Activated naive CD4-positive, alpha-beta T cell treated with Interleukin-2 at 50 U/mL for 16 hours (primary cell): ENCODE measurements at places on chromosomes 1 and 21.

GRCh38 chr1:172845371-172845770 is 186.5 kb downstream of the FASLG start:
- peak; percentile 75 for DNase-seq

DNA sequence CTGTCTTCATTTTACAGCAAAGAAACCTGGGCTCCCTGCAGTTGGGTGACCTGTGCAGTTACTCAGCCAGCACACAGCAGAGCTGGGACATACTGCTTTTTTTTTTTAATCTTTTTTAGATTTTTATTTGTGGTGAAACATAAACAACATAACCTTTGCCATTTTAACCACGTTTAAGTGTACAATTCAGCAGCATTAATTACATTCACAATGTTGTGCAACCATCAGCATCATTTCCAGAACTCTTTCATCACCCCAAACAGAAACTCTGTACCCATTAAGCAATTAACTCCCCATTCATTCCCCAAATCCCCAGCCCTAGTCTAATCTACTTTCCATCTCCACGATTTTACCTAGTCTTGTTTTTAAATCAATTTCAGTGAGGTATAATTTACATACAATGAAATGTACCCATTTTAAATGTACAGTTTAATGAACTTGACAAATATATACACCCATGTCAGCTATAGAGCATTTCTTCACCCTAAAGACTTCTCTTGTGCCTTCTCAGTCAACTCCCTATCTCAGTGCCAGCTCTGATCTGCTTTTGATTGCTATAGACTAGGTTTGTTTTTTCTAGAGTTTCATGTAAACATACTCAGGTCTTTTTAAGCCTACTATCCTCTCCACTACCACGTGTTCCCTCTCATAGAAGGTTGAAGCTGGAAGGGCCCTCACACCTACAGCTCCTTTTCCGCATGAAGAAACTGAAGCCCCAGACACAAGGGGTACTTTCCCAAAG is 37.8 kb upstream of the C8B start:
- DNase-seq, result no peak

DNA sequence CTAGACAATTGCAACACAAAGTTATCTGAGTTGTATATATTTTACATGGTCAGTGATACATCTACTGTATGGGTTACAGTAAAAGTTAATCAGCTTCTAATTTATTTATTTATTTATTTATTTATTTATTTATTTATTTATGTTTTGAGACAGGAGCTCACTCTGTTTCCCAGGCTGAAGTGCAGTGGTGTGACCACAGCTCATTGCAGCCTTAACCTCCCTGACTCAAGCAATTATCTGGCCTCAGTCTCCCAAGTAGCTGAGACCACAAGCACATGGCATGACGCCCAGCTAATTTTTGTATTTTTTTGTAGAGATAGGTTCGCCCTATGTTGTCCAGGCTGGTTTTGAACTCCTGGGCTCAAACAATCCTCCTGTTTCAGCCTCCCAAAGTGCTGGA is 241.6 kb downstream of the PTPRC start:
- no peak for DNase-seq

- no peak for DNase-seq
These were observed 58.5 kb upstream of the BCAR3 start for GRCh38 chr1:93740157-93740556.

DNA sequence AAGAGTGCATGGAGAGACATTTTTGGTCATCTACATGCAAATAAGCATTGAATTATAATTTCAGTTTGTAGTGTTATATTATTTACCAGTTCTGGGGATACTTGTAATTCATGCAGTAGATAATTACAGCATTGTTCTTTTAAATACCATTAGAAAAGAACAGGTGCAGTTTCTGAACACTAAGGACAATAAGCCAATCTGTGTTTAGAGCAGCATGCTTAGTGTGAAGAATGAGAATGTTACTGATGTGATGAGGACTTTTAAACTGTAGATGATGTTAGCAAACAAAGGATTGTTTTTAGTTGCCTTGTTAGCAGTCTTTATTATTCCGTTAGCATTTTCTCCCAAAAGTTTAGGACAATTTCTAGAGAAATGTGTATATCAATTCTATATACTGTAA is 348.3 kb downstream of the BRINP3 start:
- no peak for DNase-seq

GRCh38 chr21:33367309-33367973 is 35.8 kb upstream of the IFNGR2 start:
- DNase-seq, result no peak

GRCh38 chr1:182191381-182192115 is 130.0 kb upstream of the ZNF648 start:
- no peak for DNase-seq

- no peak for DNase-seq
These were observed 110.2 kb upstream of the APP start for GRCh38 chr21:26280775-26281174.

- DNase-seq, result no peak
These were observed 116.2 kb upstream of the KCNK2 start for GRCh38 chr1:214966346-214966745.

DNA sequence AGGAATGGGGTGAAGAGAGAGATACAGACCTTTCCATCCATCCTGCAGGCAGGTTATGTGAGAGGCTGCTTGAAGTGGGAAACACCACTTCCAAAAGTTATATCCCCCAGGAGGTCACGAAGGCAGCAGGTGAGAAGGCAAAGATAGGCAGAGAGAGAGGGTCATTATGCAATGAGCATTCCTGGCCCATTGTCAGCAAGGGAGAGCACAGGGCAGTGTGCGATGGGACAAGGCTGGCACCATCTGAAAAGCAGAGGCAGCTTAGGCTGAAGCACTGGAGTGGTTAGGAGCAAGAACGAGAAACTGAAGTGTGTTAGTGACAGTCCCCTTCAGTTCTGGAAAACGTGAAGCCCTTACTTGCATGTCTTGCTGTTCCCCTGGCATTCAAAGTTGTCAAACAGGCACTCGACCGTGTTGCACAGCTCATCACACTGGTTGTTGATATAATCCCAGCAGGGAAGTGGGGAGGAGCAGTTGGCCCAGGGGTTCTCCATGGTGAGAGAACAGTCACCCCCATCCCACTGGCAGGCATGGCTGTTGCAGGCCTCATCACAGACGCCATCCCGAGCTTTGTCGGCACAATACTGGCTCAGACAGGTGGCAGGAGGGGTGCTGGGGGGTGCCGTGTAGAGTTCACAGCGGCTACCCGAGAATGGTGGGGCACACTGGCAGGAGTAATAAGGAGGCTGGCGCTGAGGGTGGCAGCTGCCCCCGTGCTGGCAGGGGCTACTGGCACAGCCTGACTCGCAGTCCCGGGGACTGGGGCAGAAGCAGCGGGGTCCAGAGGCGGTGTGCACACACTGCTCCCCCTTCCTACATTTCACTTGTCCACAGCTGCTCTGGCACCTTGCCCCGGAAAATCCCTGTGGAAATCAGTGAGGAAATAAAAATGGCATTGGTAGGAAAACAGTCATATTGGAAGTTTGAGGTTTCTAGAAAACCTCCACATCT is 28.9 kb upstream of the ADAM30 start:
- no peak for DNase-seq

- no peak for DNase-seq
These were observed 15.7 kb upstream of the EPHA2 start for GRCh38 chr1:16171314-16172151.

GRCh38 chr1:197917805-197918651 is 856 bp downstream of the LHX9 start:
- peak; percentile 25 for DNase-seq

DNA sequence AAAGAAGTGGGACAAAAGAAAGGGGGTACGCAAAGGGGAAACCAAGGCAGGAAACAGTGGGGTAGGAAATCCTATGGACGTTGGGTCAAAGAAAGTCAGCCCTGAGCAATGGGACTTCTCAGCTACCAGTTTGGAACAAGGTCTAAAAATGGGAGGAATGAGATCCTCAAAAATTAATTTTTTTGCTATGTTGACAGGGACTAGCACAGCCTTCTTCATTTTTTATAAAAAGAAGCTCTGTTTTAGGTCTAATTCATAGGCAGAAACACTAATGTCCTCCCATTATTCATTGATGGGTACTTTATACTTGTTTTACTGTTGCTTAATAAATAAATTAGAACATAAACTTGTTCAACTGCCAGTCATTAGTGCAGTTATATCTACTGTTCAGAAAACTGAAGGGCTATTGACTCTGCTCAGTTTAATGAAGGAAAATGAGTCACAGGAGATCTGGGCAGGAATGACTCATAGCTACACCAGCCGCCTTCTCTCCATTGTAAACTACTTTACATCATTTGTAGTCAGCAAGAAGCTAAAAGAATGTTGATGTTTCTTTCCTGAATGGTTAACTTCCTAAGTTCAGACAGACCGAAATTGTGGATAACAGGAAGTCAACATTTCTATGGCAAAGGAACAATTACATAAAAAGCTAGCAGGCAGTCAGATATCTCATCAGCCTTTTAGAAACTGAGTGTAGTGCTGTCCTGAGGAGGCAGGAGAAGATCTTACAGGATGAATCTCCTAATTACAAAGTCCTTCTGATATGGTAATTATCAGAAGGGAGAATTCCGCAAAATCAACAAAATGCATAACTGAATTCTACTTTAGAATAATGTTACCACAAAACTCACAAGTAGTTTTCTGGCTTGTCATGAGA is 356.4 kb upstream of the PKN2 start:
- no peak for DNase-seq

- no peak for DNase-seq
These were observed 369.1 kb downstream of the SIPA1L2 start for GRCh38 chr1:232260861-232261260.
